Sigmoid colon (tissue), 7 donors: ENCODE measurements at places on chromosomes 5 and 9. TPM values are rescaled to one million over a fixed set of nuclear protein-coding genes. Genes with fewer than 3 reads are reported as not detected.

Gene RPS23
- 3,123 TPM for total RNA-seq

Gene HTR1A
- total RNA-seq, result not detected

Gene DDX41
- total RNA-seq, result 51.5 TPM

Gene BSPRY
- total RNA-seq, result 0.66 TPM

- H3K27me3 ChIP-seq, result no peaks in the 10 kb centered on the region
- H3K36me3 ChIP-seq, result no peaks in the 10 kb centered on the region
- H3K27ac ChIP-seq, result no peak overlapping the region
Measured at GRCh38 chr5:128669803-128670202, 131.8 kb upstream of the FBN2 start.

- no peaks in the 10 kb centered on the region for H3K27me3 ChIP-seq
- H3K4me3 ChIP-seq, result peak overlapping the region; percentile 53
- H3K27ac ChIP-seq, result peak overlapping the region; percentile 77
- H3K4me1 ChIP-seq, result peaks cover 10% of the 10 kb centered on the region
- DNase-seq, result no peak
Measured at GRCh38 chr9:35646153-35646532, 4.6 kb downstream of the SIT1 start.

GRCh38 chr9:126839301-126839700 lies 21.1 kb upstream of the ZBTB34 start:
- H3K27me3 ChIP-seq, result no peaks in the 10 kb centered on the region
- no peak overlapping the region for H3K4me3 ChIP-seq
- no peak overlapping the region for H3K27ac ChIP-seq
- H3K36me3 ChIP-seq, result no peaks in the 10 kb centered on the region
- no peak for DNase-seq

DNA sequence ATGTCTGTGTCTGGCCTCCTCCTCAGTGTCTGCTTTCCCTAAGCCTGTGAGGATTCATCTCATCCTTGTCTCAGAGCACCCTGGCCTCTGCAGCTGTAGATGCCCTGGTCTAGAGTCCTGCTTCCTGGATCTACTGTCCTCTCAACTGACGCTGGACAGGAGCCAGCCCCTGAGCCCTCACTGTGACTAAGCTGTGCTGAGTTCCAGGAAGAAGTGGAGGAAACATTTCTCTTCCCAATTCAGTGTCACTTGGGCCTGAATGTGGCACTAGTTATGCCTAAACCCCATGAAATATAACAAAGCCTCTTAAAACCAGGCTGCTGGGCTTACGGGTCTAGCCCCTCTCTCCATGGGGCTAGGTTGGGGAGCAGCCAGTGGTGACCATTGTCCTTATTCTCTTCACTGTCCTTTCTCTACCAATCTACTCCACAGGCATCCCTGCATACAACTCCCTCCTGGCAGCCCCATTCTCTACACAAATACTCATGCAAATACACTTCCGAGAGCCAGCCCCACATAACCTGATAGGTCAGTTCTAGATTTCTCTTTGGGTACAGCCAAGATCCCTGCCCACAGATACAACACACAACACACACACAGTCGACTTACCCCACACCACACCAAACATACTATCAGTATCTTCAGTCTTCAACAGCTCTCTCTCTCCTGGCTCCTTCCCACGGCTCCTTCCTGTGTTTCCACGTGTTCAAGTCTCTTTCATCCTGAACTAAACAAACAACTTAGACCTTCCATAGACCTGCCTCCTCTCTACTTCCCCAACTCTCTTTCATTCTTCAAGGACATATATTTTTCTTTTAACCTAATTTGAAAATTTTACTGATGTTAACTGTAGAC lies 220.8 kb downstream of the SNX18 start:
- H3K4me3 ChIP-seq, result no peak overlapping the region
- DNase-seq, result peak; percentile 82
- no peaks in the 10 kb centered on the region for H3K36me3 ChIP-seq
- H3K27me3 ChIP-seq, result no peaks in the 10 kb centered on the region
- H3K27ac ChIP-seq, result no peak overlapping the region

GRCh38 chr5:52805615-52806014 lies 17.9 kb downstream of the ITGA1 start:
- DNase-seq, result no peak
- no peaks in the 10 kb centered on the region for H3K36me3 ChIP-seq
- peaks cover 95% of the 10 kb centered on the region for H3K4me1 ChIP-seq
- H3K27me3 ChIP-seq, result no peaks in the 10 kb centered on the region
- peak overlapping the region; percentile 97 for H3K27ac ChIP-seq
